ENCODE measurements at places on chromosomes 2 and 18. TPM values are rescaled to one million over a fixed set of nuclear protein-coding genes. Genes with fewer than 3 reads are reported as not detected.

TM4SF20 gene
- total RNA-seq: 0.10 TPM

VWC2L gene
- 0.10 TPM for total RNA-seq

DNA sequence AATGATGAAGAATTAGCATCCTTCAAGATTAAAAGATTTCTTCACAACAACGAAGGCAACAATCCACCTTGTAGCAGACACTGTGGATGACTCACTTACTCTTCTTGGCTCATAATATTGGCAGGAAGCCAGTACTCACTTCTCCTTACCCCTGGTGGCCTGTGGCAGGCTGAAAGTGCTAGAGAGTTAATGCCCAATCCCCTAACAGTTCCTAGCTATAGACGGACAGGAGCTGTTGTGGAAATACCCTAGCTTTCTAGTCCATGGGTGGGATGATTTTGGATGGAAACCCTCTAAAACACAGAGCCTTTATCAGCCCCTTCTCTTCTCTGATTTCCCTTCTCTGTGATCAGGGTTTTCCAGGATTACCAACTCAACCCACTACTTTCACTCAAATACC is 128.6 kb upstream of the NYAP2 start:
- DNase-seq: no peak

DNA sequence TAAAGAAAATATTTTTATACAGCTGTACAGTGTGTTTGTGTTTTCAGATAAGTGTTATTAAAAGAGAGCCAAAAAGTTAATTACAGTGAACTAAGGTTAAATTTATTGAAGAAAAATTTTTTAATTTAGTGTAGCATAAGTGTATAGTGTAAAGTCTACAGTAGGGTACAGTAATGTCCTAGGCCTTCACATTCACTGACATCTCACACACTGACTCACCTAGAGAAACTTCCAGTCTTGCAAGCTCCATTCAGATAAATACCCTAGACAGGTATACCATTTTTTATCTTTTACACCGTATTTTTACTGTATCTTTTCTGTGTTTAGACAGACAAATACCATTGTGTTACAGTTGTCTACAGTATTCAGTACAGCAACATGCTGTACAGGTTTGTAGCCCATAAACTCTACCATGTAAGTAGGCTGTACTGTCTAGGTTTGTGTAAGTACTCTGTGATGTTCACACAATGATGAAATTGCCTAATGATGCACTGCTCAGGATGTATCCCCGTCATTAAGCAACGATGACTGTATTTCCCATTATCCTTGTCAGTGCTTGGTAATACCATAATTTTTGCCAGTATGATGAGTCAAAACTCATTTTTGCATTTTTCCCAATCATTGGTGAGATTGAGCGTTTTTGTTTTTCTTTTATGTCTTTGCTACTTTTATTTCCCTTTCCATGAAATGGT is 48.2 kb upstream of the B3GNT2 start:
- DNase-seq: no peak

- DNase-seq: no peak
Measured at GRCh38 chr2:104876606-104877570, 23.0 kb downstream of the POU3F3 start.

DNA sequence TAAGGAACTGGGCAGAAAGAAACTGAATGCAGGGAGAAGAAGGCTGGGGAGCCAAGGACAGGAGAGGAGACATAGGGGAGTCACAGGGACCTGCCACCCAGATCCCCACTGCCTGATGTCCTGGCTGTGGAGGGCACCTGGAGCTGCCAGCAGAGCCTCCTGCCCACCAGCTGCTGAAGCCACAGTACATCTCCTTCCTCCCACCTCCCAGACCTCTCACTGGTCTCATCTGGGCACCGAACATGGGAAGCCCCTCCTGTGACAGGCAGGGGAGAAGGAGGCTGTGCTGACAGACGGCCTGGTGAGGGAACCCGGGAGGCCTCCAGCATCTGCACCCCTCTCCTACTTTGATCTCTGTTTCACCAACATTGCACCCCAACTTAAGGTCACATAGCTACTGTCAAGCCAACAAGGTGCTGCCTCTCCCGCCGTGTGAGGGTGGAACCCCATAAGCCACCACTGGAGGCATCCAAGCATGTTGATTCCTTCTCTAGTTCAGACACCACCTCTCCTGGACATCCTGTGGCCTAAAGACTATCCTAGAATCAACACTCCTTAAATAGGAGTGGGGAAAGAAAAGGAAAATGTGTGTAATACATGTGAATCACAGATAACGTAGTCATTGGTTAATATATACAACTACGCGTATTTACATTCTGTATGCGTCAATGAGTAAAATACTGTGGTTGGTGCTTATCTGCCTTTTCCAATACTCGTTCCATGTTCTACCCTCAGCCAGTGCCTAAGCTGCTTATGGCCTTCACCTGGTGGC is 3.5 kb upstream of the RNPEPL1 start:
- peak; percentile 60 for DNase-seq

DNA sequence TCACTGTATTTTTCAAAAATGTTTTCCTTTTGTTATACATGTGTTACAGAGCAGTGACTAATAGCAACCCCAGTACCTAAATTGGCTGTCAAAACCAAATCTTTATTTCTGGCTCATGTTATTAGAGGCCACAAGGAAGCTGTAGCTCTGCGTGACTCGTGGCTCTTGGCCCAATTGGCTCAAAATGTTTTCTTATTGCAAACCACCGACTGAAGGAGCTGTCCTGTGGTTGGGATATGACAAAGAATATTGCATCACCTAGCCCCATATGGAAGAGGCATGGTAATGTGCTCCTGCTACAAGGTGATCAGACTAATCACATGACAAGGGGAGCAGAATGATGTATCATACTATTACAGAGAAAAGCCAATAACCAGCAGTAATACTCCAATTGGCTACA is 1058.5 kb downstream of the CBLN2 start:
- no peak for DNase-seq

RAX gene
- not detected for total RNA-seq

DNA sequence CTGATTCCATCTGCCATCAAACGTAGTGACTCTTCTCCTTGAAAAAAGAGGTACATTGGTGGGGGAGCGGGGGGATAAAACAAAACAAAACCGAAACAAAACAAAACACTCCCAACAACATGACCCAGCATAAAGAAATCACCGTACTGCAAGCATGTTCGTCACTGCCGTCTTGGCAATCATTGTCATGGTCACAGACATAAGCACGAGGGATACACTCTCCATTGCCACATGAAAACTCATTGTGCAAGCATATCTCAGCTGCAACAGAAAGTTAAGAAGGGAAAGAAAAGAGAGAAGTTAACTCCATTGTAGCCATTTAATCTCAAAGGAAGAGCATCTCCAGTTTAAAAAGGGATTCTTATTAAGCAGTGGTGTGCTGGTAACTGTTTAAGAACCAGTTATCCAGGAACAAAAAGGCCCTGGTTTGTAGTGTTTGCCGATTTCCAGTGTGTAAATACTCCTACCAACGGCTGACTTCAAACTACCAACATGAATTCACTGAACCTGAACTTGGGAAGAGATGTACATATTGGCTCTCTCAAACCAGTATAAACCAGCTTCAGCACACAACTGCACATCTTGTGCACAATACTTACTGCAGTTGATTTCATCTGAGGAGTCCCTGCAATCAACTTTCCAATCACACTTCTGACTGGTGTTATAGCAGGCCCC is 68.2 kb downstream of the LRP2 start:
- no peak for DNase-seq

DNA sequence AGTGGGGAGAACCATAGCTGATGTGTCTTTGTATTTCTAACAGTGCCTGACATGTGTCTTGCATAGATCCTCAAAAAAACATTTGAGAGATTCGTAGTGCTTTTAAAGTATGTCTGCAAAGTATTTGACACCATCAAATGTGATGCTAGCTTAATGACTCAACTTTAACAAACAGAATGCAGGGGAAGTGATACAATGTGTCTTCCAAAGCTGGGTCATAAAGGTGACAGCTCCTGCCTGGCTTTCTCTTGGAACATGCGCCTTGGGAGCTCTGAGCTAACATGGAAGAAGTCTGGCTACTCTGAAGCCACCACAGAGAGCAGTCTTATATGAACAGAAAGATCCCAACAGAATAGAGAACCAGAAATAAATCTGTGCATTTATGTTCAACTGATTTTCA is 78.2 kb downstream of the C1D start:
- DNase-seq: no peak

DNA sequence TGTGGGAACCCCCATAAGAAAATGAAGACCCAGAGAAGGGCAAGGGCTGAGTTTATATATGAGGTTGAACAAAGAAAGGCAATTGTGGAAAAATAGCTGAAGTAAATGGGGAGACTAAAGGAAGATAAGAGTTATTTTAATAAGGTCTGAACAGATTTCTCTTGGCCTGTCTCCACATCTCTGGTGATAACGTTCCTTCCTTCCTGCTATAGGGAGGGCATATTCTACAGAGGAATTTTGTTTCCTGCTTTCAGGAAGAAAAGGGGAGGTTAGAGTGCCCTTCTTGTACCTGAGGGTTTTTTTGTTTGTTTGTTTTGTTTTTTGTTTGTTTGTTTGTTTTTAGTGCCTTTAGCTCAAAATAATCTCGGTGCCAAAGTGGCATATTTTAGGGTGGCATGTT is 31.6 kb downstream of the MOGAT1 start:
- no peak for DNase-seq

- peak; percentile 77 for DNase-seq
Measured at GRCh38 chr18:79578396-79579260, 101.0 kb upstream of the CTDP1 start.

GRCh38 chr2:206955253-206955652 is 15.9 kb downstream of the CPO start:
- no peak for DNase-seq

DNA sequence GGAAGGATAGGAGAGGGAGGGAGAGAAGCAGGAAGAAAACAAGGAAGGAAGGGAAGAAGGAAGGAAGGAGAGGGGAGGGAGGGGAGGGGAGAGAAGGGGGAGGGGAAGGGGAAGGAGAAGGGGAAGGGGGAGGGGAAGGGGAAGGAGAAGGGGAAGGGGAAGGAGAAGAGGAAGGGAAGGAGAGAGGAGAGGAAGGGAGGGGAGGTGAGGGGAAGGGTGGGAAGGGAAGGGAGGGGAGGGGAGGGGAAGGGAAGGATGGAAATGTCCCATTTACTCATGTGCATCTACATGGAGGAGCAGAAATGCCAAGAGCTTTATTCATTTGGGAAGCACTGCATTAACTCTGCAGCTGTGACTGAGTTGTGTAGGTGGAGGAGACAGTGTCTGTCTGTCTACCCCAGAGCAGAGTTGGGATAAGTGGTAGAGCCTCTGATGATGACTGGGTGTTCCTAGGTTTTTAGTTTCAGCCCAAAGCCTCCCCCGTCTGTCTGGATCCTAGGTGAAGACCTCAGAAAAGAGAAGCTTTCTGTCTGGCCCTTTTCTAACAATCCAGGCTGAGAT is 131.3 kb downstream of the COL6A3 start:
- no peak for DNase-seq

- no peak for DNase-seq
Measured at GRCh38 chr2:54000524-54000923, 29.7 kb upstream of the PSME4 start.

- DNase-seq: peak; percentile 59
Measured at GRCh38 chr2:20663196-20664070, 3.5 kb upstream of the GDF7 start.

- no peak for DNase-seq
Measured at GRCh38 chr2:17106418-17106817, 411.8 kb downstream of the RAD51AP2 start.
